ENCODE measurements at places on chromosomes 1 and 21.

DNA sequence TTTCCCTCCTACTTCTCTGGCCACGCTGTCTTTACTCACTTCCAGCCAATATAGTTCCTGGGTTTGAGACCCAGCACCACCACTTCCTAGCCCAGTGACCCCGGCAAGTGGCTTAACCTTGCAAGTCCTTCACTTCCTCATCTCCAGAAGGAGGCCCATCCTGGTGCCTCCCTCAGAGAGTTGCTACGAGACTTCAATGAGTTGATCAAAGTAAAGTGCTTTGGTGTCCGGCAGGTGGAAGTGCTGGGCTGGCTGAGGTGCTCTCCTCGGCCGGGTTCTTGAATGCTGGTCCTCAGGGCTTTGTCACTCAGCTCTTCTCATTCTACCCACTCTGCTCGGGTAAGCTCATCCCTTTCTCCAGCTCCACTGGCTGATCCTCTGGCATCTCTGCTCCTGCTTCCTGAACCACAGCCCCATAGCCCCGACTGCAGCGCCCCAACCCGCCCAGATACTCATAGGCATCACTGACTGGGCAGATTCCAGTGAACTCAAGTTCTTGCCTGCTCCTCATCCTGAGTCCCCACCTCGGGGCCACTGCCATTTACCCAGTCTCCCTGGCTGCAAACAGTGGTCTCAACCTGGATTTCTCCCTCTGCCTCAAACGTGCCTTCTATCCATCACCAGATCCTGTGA is 75.8 kb upstream of the WNT4 start:
- DNase-seq = no peak

- DNase-seq = peak; percentile 42
These were observed 786 bp upstream of the CTSK start for GRCh38 chr1:150808846-150809245.

DNA sequence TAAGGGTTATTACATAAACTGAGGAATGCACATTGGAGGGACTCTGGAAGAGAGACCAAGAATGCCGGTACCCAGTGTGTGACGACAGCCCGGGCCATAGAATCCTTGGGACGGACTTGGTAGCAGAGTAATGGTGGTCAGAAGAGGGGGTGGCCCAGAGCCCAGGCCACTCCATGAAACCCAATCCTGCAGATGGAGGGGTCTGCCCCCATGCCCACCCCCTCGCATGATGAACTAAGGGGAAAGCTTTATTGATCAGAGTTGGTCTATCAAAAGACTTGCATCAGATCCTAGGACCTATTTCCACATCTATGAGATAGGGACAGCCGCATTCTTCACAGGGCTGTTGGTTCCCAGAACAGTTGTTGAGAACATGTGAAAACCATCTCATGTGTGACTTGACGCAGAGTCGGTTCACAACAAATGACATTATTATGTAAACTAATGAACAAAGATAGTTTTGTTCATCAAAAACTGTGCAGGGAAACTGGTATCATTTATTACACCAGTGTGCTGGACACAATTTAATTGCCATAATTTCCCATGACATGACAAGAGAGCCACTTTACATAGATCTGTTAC is 21.5 kb upstream of the SDC3 start:
- DNase-seq = no peak

DNA sequence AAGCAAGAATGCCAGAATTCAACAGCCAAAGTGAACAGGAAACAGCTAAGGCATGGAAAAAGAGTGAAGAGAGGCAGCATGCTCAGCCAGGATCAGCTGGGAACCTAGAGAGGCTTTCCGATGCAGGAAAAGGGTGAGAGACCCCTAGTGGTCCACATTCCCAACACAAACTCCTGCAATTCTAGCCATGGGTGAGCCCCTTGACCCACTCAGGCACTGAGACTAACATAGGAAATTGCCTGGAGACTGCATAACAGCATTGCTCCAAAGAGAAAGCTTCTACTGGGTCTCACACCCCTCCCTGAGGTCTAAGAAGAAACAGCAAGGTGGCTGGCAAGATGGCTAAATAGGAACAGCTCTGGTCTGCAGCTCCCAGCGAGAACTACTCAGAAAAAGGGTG is 123.2 kb downstream of the LHX8 start:
- no peak for DNase-seq

DNA sequence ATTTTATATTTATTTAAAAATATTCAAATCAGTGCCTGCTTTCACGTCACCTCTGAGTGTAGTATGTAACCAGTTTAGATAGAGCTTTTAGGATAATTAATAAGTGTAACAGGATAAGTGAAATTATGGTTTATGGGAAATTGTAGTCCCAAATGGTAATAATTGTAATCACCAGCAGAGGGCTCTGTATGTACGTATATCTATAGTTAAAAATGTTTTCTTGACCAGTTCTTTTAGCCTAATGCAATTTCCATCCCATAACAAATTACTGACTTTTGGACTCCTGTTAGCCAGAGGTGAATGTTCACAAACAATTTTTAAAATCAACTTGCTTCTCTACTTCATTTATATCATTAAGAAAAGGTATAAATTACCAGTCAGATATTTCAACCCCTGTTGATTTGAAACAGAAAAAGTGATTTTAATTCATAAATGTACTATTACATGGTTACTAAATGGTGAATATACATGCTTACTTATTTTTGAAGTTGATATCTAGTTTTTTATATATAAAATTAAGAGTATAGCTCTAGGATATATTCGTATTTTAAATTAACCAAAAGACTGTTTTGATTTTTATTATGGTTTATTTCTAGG is 25.3 kb downstream of the SLC30A7 start:
- peak; percentile 57 for DNase-seq

DNA sequence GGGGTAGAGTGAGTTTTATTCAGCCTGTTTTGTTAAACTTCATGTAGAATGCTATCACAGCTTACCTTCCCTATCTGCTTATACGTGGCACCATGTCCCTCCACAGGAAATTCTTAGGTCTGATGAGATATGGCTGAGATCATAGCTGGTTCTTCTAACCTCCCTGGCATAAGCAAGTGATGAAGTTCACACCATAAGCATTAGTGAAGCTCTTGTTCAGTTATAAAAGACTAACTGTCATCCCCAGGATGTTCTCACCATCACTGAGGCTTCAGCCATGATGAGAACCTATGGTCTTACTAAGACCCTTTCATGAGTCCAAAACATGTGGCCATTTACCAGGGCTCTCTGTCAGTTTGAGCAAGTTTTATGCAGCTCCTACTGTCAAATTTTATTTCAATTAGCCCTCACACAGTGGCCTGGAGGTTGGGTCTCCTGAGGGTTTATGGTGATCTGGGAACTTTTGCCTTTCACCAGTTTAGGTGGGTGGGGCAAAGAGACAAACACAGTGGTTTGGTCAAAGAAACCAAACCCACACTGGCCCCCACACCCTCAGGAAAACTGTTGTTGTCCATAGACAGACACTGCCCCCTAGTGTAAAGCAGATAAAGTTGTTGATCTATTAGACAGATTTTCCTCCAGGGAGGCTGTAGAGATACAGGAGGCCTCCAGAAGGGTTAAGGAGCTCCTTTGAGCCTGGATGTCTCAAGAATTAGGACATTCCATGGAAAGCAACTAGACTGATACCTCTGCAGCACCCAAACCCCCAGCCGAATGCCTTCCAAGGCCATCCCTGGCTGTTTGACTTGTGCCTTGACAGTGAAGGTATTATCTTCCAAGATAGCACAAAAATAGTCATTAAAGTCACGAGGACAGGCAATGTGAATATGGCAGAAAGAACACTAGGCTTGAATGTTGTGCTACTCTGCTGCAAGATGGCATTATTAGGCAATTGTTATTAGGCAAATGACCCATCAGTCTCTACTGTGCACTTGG is 5.0 kb downstream of the SLC22A15 start:
- peak; percentile 58 for DNase-seq

- DNase-seq = no peak
These were observed 161.5 kb downstream of the TOMM20 start for GRCh38 chr1:234967121-234967520.

Data from fibroblast of skin of right biceps (primary cell).